ENCODE measurements at places on chromosomes 11 and 22.
A peak's percentile ranks its signal among the peaks of the same experiment; 100 is the strongest.

DNA sequence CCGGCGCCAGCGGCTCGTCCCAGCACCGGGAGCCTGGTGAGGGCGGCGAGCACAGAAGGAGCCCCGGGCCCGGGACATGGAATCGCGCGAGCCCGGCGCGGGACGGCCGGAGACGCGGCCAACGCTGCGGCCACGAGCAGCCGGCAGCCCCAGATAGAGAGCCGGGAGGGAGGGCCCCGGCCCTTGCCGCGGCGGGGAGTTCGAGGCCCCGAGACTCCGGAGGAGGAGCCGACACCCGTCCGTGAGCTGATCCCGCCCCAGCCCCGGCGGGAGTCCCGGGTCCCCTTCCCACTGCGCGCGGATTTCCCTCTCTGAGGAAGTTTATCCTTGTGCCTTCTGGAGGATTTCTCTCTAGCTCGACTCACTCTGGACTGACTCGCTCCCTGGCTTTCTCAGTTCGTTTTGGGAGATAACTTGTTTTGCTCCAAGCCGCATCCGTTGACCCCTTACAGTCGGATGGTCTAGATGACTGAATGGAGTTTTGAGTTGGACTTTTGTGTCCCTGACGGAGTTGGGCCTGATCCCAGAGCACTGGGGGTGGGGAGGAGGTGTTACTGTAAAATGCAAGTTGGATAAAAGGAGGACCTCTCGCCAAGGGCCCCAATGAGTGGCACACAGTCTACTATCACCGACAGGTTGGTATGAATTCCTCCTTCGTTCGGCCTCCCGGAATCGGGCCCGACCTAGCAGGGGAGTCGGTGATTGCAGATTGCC lies 585 bp downstream of the ARHGEF12 start:
- DNase-seq, result peak; percentile 47

DNA sequence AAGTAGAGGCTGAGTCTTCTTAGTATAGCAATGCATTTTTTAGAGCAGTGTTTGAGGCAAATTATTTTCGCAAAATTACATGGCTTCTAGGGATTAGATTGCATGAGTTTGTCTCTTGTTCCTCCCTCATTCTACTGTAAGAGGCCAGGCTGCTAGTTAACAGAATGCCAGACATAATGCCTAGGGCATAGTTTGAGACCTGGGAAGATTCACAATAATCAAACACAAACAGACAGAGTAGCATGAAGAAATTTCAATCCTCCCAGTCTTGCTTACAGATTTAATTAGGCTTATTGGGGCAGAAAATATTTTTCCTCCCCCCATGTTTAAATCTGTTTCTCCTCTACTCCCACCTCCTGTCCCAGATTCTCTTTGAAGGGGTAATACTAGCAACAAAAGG lies 48.3 kb downstream of the ARHGEF12 start:
- no peak for DNase-seq

- no peak for DNase-seq
Measured at GRCh38 chr22:39933741-39934140, 26.5 kb upstream of the TMA7B start.

- no peak for DNase-seq
Measured at GRCh38 chr11:118042796-118043195, 34.1 kb upstream of the TMPRSS4 start.

DNA sequence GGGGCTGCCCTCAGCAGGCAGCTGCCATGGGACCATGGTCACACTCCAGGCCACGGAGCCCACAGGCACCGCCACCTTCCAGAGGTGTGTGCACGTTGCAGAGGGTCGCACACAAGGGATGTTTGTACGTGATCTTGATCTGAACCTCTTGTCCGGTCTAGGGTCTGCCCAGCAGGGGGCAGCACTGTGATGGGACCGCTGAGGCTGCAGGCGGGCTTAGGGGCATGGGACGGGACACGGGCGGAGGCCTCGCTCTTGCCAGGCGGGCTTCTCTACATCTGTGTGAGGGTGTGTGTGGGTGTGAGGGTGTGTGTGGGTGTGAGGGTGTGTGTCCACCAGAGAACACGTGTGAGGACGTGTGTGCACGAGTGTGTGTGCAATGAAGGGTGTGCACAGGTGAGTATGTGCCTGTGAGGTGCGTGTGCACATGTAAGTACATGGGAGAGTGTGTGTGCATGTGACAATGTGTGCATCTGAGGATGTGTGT lies 52.4 kb downstream of the CACNA1I start:
- DNase-seq, result peak; percentile 77

DNA sequence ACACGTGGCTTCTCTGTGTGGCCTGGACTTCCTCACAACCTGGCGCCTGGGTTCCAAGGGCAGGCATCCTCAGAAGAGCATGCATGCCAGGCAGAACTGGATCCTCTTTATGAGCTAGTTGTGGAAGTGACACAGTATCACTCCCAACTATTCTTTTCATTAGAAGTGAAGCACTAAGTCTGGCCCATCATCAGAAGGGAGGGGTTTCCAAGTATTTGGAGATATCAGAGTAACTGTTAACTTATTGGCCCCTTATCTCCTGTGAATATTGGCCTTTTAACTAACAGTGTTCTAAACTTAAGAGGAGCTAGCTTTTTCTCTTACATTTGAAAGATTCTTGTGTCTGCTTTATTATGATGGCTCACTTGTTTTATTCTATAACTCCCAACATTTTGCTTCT lies 35.5 kb downstream of the FDX1 start:
- no peak for DNase-seq
